Endothelial cell of umbilical vein (primary cell): ENCODE measurements at places on chromosomes 16 and 17. TPM values are rescaled to one million over a fixed set of nuclear protein-coding genes. Genes with fewer than 3 reads are reported as not detected.
A peak's percentile ranks its signal among the peaks of the same experiment; 100 is the strongest.

- no peak for DNase-seq
These were observed 15.9 kb upstream of the ARHGAP17 start for GRCh38 chr16:25031132-25031440.

- no peak for DNase-seq
These were observed 53.9 kb upstream of the CCL2 start for GRCh38 chr17:34201225-34201624.

DNA sequence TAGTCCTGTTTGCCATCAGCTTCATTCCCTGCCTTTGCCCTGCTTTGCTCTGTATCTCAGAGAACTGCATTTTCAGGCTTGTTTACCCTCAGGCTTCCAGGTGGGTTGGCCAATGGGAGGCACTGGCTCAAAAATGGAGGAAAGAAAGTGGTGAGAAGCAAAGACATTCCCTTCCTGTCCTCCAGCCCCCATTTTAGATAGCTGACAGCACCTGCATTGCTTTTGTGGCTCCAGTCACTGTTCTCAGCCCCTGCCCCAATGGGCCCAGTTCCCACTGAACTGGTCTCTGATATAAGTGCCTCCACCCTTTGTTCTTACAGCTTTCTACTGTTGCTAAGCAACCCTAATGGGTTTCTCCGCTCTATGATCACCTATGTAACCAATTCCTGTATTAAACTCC is 19.4 kb upstream of the SDK2 start:
- DNase-seq, result no peak

- peak; percentile 61 for DNase-seq
These were observed 157.1 kb downstream of the RGS9 start for GRCh38 chr17:65294181-65294719.

DNA sequence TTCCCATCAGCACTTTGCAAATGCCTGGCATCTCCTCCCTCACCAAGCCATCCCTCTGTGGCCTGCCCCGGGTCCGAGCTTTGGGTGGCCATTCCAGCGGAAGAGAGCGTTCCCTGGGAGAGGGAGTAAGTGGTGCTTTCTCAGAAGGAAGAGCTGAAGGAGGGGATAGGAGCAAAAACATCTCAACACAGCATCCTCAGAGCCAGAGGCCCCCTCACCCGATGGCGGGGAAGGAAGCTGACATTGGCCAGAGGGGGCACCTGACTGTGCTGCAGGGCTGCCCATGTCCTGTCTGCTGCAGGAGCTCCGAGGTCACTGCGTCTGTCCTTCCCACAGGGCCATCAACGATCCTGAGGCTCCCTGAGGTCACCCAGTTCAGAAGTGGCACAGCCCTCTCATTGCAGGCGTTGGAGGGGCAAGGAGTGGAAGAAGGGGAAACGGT is 427 bp upstream of the TLCD3B start:
- DNase-seq, result no peak

- no peak for DNase-seq
These were observed 32.2 kb downstream of the ABCA3 start for GRCh38 chr16:2308089-2308962.

DNA sequence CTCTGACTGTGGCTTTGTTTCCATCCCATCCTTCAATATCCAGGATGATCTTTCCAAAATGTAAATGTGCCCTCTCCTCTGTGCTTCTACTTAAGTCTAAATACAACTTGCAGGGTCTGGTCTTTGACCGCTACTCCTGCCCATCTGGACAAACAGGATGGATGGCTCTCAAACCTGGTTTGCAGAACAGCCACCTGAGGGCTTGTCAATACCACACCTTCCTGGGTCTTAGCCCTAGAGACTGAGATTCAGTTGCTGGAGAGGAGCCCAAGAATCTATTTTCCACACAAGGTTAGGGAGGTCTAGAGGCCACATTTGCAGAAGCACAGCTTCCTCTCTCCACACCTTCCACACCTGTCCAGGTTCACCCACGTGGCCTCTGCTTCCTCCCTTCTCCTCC is 1.9 kb upstream of the GRB7 start:
- DNase-seq, result no peak

GRCh38 chr17:48909783-48910182 is 1.6 kb downstream of the UBE2Z start:
- peak; percentile 43 for DNase-seq

DNA sequence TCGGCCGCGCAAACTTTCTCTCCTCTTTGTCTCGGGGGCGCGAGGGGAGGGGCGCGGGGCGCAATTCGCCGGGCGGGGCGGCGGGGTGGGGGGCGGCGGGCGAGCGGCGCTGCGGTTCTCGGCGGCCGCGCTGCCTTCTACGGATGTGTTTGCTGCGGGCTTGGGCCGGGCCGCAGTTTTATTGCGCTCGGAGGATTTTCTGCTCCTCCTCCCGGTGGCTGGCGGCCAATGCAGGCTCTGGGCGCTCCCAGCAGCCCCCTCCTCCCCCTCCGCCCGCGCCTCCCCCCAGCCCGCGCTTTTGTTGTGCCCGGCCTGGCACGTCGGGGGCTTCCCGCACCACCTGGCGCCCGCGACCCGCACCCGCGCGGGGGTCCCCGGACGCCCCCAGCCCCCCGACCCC is at the start of gene TIMP2:
Gene TIMP2, minus strand, starts transcription at position 154 of the 400 bp plus-strand sequence. CDS start 299 bp downstream, outside the sequence.
- DNase-seq, result peak; percentile 86

DNA sequence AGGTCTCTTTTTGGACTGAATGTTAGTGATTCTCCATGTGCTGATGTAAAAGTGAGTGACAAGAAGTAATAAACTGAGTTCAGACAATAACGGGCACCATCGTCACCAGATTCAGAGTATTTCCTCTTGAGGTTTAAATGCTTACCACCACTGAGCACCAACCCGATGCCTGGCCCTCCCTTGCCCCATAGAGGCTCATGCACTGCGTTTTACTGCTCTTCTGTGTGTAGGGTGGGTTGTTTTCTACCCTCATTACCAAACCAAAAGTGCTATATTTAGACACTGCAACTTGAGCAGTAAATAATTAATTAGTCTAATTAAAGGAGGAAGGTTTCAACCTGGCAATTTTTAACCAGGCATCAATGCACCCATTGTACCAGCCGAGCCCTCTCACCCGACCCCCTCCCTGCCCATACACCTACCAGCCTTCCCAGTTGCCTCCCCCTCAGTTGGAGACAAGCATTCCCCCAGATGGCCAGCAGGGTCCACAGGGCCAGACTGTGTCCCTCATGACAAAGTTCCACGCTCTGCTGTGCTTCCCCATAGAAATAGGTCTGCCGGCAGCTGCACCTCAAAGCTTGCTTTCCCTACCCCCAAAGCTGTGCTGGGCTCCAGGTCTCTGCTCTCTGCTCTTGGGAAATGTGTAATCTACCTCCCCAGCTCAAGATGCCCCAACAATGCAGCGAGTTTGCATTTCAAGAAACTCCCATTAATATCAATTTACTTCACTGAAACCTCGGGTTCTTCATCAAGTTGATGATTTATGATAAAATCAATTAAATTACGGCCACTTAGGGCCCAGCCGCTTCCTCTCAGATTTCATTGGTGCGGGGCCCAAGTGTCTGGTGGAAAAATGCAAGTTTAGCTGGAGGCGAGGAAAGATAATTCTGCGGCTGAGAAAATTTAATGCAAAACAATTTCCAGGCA is 16.0 kb downstream of the HOXB4 start:
- no peak for DNase-seq

DNA sequence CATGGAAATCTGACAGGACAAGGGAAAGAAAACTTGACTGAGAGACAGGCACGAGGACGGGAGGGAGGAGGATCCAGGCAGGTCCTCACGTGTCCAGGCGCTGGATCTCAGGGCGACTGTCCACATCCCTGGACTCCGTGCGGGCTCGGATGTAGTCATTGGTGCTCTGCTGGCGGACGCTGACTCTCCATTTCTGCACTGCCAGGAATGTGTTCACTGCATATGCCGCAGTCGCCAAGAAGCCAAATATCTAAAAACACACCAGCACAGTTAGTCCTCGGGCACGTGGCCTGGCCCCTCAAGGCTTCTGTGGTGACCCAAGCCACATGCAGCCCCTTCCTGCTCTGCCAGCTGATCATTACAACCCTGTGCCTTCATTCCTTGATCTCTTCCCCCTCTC is 17.5 kb downstream of the CMTM3 start:
- DNase-seq, result no peak

GRCh38 chr16:53446090-53446489 is 11.8 kb downstream of the RBL2 start:
- no peak for DNase-seq

GRCh38 chr16:51621610-51622009 is 470.5 kb upstream of the SALL1 start:
- DNase-seq, result no peak

- no peak for DNase-seq
These were observed 33.5 kb upstream of the NGFR start for GRCh38 chr17:49461580-49461979.

GRCh38 chr16:86249631-86250030 is 260.7 kb upstream of the FOXF1 start:
- DNase-seq, result no peak

DNA sequence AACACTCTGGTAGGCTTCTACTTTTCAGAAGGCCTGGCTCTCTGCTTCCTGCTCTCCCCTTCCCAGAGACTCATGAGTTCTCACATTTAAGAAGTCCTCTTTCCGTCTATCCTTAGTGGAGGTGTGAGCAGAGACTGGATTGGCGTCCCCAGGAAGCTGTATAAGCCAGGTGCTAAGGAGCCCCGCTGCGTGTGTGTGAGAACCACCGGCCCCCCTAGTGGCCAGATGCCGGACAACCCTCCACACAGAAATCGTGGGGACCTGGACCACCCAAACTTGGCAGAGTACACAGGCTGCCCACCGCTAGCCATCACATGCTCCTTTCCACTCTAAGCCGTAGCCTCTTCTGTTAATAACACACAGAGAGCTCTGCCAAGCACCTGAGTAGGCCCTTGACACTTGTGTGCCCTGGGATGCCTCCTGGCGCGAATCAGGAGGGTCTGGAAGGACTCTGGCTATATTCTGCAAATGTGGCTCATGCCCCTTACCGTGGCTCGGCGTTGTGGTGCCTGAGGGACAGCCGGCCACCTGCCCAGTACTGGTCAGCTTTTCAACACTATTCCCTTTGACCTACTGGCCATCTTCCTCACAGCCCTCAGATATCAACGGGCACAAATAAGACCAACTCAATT is 13.9 kb downstream of the CYB5D2 start:
- no peak for DNase-seq

DNA sequence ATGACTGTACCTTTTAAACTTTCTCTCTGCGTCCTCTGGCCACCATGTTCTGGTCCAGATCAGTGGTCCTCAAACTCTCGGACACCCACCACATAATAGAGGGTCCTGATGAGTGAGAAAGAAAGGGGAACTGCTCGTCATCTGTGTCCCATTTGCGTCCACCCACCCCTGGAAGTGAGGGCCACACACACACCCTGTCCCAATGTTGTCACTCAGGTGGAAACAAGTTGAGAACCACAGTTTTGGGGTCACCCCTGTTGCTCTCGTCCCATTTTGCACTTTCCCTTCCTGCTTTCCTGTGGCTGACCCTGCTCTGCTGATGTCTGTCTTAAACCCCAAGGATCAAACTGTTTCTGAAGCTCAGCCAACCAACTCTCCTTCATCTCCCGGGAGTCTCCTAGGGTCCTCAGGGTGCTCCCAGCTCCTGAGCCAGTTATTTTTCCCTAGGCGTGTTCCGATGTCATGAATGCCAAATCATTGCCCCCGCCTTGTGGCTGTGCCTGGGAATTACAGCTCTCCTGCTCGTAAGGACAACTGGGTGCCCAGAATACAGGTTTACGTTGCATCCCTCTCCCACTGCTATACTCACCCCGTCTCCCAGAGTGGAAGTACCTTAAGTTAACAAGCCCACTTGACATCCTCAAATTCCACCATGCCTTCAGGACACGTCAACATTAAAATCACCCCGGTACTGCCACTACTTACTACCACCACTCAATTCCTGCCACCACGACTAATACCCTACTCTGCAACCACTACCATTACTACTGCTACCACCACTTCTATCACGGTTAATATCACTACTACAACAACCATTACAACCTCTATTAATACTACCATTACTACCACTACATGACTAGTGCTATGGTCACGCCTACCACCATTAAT is 26.0 kb upstream of the HNF1B start:
- DNase-seq, result peak; percentile 61

GRCh38 chr16:86069736-86070298 is 170.9 kb downstream of the IRF8 start:
- no peak for DNase-seq

GRCh38 chr17:83051396-83052240 is 27.8 kb upstream of the METRNL start:
- DNase-seq, result peak; percentile 98

- no peak for DNase-seq
These were observed 8.5 kb upstream of the BAIAP2 start for GRCh38 chr17:81026266-81027036.

DNA sequence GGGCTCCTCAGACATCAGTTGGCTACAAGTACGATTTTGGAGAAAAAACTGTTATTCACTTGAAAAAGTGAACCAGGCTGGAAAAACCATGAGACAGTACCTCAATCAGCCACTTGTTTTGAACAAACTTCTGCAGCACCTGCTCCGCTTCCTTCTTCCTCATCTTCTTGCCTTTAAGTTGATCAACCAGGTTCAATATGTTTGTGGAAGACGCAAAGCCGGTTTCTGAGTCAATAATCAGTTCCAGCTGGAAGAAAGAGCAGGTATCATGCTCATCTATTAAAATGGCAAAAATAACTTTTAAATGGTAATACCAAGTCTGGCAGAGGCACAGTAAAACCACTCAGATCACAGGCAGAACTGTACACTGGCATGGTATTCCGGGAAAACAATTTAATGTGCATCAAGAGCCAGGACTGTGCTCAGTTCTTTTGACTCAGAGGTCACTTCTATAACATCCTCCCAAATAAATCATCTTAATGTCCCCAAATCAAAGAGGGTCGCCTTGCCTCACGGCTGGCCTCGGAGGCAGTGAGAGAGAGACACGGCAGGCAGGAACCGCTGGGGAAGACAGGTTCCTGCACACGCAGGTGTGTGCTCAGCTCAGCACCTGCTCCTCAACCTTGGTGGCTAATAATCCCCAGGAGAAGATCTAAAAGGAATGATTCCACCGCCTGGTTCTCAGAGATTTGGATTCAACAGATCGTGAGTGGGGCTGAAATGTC is 29.7 kb downstream of the KDM8 start:
- DNase-seq, result no peak

The ADGRG1 gene
- total RNA-seq, result 92.5 and 116 TPM in 2 replicates

The NR1D1 gene
- total RNA-seq, result 5.2 and 6.1 TPM in 2 replicates

The ANKRD40 gene
- 55.0 and 56.0 TPM in 2 replicates for total RNA-seq

The JPH3 gene
- total RNA-seq, result 0.09 and 0.22 TPM in 2 replicates

The ESRP2 gene
- 0.66 and 0.99 TPM in 2 replicates for total RNA-seq

The BCAS3 gene
- total RNA-seq, result 16.0 and 24.3 TPM in 2 replicates

The CDH11 gene
- 14.9 and 30.4 TPM in 2 replicates for total RNA-seq

The RARA gene
- total RNA-seq, result 37.8 and 43.4 TPM in 2 replicates
